ENCODE measurements at places on chromosomes 12 and 14.

DNA sequence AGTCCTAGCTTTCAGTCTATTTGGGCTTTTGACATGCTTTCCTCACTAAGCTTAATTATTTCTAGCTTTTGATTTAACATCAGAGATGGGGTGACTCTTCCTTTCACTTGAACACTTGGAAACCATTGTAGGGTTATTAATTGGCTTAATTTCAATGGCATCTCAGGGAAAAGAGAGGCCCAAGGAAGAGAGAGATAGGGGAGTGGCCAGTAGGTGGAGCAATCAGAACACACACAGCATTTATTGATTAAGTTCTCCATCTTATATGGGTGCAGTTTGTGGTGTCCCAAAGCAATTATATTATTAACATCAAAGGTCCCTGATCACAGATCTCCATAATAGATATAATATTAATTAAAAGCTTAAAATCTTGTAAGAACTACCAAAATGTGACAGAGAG, 1466.1 kb upstream of the SEL1L start:
- no peak for DNase-seq

GRCh38 chr12:5244513-5244972, 187.4 kb upstream of the NTF3 start:
- DNase-seq: no peak

DNA sequence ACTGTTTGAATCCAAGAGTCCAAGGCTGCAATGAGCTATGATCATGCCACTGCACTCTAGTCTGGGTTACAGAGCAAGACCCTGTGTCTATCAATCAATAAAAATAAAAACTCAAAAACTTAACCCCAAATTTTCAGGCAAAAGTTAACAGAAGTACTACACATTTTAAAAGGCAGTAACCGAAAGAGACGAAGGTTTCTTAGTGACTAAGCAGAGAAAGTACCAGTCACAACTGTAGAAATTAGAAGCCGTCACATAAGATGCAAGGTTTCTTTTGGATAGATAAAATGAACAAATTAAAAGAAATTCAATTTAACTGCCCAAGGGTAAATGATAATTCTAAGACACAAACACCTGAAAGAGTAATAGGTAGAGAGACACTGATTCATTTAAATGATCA, 103.5 kb downstream of the MED13L start:
- DNase-seq: no peak

DNA sequence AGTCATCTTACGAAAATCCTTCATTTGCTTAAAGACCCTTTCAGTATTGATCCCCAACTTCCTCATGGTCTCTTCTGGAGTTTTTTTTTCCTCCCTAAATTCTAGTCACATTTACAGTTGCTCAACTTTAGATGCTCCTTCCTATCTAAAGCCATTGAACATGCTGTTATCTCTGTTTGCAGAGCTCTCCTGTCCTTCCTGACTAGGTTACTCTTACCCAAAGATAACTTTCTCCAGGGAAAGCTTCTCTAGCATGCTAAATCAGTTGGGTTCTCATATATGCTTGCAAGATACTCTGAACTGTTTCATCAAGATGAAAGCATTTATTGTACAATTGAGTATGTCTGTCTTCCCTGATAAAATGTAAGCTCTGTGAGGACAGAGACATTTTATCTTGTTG, 1.8 kb upstream of the RAB21 start:
- DNase-seq: no peak

DNA sequence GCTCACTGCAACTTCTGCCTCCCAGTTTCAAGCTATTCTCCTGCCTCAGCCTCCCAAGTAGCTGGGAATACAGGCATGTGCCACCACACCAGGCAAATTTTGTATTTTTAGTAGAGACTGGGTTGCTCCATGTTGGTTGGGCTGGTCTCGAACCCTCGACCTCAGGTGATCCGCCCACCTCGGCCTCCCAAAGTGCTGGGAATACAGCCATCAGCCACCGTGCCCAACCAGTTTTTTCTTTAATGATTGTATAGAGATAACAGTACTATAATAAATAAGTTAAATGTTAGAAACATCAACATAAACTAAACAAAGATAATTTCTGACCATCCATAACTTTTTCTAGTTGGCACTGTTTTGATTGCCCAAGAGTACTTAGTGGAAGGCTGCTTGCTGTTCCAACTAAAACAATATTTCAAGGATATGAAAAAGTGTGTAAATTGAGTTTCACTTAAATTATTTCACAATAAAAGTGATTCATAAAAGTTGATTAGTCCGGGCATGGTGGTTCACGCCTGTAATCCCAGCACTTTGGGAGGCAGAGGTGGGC, 5.6 kb downstream of the GON7 start:
- DNase-seq: no peak

DNA sequence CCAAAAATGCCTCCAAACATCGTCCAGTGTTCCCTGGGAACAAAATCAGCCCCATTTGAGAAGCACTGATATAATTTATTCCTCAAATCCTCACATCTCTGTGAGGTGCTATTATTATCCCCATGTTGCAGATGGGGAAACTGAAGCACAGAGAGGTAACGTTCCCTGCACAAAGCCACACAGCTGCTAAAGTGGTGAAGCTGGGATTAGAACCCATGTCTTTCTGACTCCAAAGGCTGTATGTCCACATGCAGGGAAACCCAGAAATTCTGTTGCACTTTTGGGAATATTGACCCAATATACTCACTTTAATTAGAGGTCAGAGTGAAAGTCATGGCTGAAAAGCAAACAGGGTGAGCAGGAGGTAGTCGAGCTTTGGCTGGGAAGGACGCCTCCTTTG, 19.1 kb upstream of the WSCD2 start:
- no peak for DNase-seq

- peak; percentile 96 for DNase-seq
Observed at GRCh38 chr14:61560323-61560722, 135.0 kb upstream of the HIF1A start.

GRCh38 chr12:100453951-100454350, 19.7 kb upstream of the NR1H4 start:
- DNase-seq: no peak

DNA sequence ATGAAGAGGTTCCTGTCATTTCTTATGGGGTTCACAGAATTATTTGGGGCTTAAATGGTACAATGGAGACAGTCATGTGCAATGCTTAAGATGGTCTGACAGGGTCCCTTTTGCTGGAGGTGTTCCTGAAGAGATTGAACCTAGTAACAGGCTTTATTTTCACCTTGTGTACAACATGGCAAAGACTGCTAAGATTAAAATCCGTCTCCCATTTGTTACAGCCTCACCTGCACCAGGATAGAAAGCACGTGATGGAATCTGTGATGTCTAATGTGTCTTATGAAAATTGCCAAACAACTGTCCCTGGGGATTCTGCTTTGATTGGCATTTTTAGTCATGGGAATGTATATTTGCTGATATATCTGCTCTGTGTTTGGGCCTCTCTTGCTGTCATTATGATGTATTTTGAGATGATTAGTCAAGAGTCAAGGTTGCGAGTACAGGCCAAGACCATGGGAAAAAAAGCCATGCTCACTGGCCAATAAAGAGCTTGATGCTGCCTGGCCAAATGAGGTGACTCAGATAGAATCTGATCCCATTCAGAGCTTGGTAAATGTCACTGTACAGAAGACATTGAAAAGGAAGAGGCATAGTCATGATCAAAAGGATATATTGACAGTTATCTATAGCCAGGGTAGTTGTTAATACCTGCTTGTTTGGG, 96.1 kb downstream of the FLRT2 start:
- no peak for DNase-seq

- DNase-seq: no peak
Observed at GRCh38 chr12:11437966-11438365, 42.6 kb upstream of the PRB2 start.

DNA sequence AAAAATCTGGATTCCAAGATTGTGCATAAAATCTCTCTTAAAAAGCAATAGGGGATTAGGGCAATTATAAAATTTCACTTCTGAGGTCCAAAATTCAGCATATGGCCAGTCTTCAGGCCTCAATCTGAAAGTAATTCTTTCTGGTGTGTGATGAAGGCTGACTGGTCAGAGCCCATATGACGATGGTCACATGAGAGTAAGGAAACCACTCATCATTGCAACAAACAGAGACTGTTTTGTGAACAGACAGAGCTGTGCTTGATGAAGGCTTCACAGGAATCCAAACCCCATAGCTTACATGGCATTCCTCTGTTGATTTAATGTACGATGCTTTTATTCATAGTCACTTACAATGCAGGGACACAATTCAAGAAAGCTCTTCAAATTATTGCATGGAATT, 238.1 kb downstream of the APAF1 start:
- no peak for DNase-seq

DNA sequence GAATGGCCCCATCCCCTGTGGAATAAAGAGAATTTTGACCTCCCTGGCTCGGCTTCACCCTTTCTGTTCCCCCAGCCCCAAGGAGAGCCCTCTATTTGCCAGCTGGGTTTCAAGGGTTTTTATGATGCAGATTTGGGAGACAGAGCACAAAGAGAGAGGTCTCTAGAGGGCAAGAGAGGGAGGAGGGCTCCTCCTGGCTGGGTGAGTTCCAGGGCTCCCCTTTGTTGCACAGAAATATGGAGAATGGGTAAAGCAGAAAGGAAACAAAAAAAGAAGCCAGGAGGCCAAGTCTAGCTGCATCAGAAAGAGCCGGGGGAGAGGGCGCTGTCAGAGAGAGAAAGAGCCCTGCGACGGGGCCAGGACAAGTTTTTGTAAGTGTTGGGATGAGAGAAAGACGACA, 319.6 kb upstream of the RTL1 start:
- no peak for DNase-seq

DNA sequence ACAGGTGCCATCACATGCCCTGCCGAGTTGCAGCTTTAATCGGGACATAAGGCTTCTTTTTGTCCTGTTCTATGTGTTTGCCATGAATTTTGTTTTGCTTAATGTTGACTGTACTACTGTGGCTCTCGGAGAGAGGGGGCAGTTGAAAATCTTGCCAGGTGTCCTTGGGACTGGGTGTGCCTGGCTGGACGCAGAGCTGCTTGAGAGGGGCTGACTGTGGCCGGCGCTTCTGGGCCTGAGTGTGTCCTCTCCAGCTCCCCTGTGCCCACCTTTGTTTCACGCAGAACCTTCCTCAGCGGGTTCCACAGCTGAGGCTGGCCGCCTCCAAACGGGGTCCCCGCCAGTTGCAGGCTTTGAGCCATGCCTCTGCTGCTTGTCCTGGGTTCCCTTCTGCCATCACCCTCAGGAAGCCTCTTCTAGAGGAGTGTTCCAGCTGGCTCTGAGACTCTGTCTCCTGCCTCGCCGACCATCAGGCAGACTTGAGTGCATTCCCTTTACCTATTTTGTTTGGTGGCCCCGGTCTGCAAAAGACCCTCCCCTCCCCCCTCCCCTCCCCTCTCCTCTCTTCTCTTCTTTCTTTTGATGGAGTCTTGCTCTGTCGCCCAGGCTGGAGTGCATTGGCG, 49.7 kb downstream of the DDX51 start:
- no peak for DNase-seq

GRCh38 chr12:91367234-91367849, 184.7 kb upstream of the DCN start:
- DNase-seq: no peak

DNA sequence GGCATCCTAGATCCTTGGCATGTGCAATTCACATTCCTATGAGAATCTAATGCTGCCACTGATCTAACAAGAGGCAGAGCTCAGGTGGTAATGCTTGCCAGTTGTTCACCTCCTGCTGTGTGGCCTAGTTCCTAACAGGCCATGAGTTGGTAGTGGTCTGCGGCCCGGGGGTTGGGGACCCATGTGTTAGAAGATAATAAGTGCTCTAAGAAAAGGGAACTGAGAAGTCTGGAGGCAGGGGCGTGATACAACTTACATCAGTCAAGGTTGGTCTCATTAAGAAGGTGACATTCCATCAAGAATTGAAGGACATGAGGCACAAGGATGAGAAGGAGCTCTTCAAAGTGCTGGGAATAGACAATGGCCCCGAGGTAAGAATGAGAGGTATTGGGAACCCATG, 49.3 kb downstream of the OVCH1 start:
- no peak for DNase-seq

- DNase-seq: no peak
Observed at GRCh38 chr12:104603545-104603973, 146.8 kb downstream of the CHST11 start.

- peak; percentile 28 for DNase-seq
Observed at GRCh38 chr12:45725631-45726602, 3.6 kb upstream of the ARID2 start.

DNA sequence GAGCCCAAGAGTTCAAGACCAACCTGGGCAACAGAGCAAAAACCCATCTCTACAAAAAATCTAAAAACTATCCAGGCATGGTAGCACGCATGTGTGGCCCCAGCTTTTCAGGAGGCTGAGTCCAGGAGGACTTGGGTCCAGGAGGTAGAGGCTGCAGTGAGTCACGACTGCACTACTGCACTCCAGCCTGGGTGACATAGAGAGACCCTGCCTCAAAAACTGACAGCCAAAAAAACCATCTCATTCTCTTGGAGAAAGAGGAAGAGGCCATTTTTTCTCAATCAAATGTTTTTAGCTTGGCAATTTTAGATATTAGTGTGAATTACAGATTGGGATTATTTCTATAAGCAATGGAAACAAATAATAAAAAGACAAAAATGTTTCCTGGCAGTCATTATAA, 38.2 kb downstream of the ZFC3H1 start:
- DNase-seq: no peak

DNA sequence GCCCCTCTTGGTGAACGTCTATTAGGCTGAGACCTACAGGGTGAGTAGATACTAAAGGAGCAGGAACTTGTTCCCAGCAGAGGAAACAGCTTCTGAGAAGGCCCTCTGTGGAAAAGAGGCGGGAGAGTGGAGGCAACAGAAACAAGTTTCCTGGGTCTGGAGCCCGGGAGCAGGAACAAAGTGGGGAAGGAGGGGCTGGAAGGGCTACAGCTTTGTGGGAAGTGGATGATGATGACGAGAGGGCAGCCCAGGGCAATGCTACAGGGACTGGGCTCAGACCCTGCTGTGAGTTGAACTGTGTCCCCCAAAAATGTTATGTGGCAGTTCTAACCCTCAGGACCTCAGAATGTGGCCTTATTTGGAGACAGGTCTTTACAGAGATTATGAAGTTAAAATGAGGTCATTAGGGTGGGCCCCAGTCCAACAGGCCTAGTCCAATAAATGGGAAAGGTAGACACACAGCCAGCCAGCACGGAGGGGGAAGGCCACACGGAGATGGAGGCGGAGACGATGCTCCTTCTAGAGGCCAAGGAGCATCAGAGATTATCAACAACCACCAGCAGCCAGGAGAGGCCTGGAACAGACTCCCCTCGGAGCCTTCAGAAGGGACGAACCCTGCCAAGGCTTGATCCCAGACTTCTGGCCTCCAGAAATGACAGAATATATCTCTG, 14.3 kb downstream of the CAMKK2 start:
- DNase-seq: no peak

DNA sequence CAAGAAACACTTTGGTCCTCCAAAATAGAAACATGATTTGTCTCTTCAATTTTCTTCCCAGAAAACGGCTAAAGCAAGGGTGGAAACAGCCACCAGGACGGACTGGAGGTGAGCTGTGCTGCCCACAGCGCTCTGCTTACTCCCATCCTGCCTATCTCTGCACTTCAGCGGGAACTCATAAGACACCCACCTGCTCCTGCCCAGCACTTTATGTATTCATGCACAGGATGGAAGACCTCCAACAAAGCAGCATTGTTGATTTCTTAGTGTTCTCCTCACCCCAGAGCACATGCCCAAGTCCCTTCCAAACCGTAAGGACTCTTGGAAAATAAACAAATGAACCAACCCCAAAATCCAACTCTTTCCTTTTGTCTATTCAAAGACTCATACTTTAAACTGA, 277.2 kb downstream of the MED13L start:
- DNase-seq: no peak
